ENCODE measurements at places on chromosomes 13 and 19.

GRCh38 chr19:38544569-38545315, 73.0 kb downstream of the MAP4K1 start:
- H3K4me3 ChIP-seq: no peak overlapping the region
- H3K27me3 ChIP-seq: no peaks in the 10 kb centered on the region
- no peak overlapping the region for H3K27ac ChIP-seq
- DNase-seq: no peak
- peaks cover 5% of the 10 kb centered on the region for H3K4me1 ChIP-seq

DNA sequence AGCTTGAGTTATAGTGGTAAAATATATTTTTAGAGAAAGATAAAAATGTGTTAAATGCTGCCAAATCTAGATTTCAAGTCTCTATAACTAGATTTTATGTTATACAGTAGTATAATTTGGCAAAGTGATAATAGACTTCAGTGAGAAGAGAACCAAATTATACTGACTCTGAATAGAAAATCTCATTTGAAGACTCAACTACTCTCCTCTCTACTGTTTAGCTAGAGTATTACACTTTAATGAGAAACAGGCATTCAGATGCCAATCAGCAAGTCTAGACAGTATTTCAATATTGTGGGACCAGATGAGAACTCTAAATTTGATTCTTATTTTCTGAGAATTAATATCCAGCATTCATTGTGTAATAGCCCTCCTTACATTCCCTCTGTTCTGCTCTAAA, 311.2 kb downstream of the SLITRK5 start:
- H3K27ac ChIP-seq: no peak overlapping the region
- H3K4me3 ChIP-seq: no peak overlapping the region
- H3K27me3 ChIP-seq: no peaks in the 10 kb centered on the region
- no peak for DNase-seq

DNA sequence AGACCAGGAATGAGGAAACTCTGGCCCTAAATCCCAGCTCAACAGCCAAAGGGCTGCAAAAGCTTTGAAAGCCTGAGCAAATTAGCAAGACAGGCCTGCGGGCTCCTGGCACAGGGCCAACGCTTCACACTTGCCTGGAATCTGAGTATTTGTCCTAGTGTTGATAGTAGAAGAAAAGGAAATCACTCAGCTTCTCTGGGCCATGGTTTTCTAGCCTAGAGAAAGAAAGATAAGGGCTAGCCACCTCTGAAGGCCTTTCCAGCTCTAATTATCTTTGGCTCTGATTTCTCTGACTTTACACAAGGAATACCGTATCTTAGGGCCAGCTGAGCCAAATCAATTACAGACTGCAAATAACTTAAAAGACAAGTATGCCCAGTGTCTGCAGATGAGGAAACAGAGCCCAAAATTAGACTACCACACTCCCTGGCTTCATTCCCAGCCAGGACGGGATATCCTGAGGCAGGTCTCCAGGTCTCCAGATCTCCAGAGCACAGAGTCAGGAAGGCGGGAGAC, 69.6 kb downstream of the STK24 start:
- H3K36me3 ChIP-seq: peaks cover 4% of the 10 kb centered on the region
- peak overlapping the region; percentile 71 for H3K27ac ChIP-seq
- H3K27me3 ChIP-seq: no peaks in the 10 kb centered on the region
- H3K4me3 ChIP-seq: no peak overlapping the region
- DNase-seq: peak; percentile 86

DNA sequence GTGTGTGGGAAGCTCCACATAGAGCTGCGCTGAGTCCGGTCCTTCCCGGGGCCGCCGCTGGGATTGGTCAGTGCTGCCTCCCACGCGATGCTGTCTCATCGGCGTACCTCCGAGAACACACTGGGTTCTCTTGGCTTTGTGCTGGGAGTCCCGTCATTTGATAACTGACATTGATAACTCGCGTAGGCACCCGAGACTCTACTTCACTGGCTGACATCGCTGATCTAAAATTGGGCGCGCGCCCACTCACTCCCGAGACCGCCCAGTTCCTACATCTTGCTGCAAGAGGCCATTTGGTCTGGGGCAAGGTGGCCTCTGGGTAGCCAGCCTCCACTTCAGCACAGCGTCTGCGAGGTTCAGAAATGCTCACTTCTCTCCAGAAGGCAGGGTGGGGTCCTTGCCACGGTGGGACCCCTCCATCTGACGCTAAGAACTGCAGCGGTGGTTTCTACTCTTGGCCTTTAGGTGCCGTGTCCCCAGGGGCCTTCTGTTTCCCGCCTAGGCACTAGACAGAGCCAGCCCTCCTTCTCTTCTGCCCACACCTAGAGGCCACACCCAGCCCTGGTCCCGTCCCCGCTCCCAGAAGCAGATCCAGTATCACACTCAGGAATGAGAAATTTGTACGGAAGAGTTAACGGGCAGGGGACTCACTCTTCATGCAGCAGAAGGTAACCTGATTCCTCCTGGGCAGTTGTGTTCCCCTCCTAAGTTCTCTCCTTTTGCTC, 40.7 kb upstream of the ATP11A start:
- no peaks in the 10 kb centered on the region for H3K4me1 ChIP-seq
- H3K4me3 ChIP-seq: no peak overlapping the region
- H3K27ac ChIP-seq: no peak overlapping the region

GRCh38 chr13:79406597-79406908, 498 bp upstream of the RBM26 start:
- peak overlapping the region; percentile 96 for H3K27ac ChIP-seq
- peaks cover 58% of the 10 kb centered on the region for H3K4me1 ChIP-seq
- H3K36me3 ChIP-seq: no peaks in the 10 kb centered on the region
